Femur (tissue), 1 donor: ENCODE measurements at places on chromosomes 11 and 22.

DNA sequence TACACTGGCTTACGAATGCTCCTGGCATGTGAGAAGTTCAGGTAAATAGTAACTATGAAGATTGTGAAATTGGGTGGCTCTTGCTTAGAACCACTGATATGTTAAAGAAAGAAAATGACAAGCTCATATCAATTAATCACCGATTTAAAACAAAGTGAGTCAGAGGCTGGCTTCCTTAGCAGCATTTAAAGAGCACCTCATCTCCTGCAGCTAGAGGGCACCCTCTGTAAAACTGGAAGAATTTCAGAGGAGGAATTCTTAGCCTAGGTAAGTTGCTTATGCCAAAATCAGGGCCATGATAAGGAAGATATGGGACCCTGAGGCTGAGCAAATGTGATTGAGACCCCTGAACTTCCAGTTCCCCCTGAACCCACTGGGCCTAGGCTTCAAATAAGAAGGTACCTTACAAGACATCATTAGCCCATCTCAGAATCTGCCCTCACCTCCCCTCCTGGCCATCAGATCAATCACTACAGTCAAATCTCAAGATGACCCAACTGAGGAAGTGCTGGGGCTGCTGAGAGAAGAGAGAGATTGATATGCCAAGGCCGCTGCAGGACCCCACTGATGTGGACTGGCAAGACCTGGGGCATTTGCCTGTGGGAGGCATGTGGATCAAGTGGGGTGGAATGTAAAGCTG is 8.6 kb upstream of the CD3E start:
- DNase-seq: no peak

- DNase-seq: no peak
Observed at GRCh38 chr11:89495951-89496350, 4.8 kb upstream of the NOX4 start.

DNA sequence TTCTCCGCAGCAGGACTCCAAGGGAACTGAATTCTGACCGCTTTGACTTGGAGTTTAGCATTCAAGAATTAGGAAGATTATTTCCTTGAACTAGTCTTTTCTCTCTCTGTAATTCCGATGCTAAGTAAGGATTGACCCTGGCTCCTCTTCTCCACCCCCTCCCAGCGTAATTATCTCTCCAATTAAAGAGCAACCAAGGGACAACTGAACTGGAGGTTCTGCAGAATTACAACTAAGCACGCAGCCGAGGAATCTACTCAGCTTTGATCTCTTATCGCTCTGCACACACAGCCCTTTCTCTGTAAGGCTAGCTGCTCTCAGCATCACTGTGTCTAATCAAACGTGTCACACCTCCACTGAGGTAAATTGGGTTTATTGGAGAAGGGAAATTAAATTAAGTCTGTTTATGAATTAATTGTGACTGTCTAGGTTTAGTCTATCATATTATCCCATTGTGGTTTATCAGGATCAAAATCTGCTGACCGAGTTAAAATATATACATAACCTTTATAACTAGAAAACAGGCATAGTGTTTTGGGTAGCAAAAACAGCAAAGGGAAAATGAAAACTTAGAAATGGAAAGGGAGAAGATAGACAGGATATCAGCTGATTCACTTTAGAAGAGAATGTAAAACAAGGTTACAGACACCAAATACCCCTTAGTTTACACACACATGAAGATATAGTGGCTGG is 241.3 kb upstream of the LARGE1 start:
- no peak for DNase-seq

DNA sequence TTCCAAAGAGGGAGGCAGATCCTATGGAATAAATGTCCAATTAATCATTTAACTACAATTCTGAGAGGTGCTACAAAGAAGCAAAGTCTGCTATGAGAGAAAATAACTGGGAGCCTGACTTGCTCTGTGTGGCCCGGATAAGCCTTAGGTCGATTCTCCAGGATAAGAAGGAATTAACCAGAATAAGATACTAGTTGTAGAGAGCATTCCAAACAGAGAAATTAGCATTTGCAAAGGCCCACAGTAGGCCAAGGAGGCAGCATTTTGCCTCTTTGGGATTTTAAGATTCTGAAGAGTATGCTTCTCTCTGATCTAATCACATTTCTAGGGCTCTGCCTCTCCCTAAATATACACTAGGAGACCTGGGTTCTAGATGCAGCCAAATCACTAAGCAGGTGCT is 113.7 kb downstream of the SNX19 start:
- DNase-seq: no peak

DNA sequence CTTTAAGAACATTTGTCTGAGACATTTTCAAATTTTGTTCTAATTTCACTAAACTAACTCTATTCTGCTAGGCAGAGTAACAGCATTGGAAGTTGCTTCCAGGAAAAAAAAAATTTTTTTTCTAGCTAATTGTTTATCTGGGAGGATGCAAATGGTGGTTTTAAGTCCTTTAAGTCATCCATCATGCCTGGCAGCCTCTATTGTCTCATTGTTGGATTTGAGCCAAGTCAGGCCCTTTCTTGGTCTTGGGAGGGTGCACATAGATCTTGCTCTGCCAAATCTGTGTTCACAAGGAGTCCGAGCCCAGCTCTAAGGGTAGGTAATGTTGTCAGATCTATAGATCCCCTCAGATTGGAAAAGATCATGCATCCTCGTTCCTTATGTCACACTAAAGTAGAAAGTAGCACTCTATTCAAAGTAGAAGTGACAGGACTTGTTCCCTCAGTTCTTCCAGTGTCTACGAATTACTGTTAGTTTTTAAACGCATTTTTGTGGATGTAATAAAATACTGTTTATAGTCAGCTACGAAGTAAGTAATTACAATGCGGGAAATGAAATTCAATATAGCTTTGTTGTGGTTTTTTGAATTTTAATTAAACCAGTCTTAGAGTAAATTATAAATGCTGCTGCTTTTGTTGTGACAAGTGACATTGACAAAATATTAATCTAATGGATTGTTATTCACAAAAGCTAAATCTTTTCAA is 166.0 kb upstream of the RASSF10 start:
- no peak for DNase-seq

DNA sequence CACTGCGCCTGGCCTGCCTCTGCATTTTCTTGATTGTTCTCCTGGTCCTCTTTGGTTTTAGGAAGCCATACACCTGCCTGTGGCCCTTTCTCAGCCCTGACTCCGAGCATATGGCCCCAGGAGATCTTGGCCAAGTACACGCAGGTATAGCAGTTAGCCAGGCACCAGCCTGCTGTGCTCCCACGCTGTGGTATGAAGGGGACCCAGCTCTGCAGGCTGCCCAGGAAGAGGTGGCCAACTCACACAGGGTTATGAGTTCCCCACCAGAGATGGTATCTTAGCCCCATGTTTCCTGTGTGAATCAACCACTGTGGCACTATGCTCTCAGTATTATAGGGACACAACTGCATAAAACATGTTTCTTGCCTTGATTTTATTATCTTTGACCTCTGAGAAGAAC is 31.1 kb downstream of the SGSM3 start:
- DNase-seq: no peak
